Neural progenitor cell (in vitro differentiated cells): ENCODE measurements at places on chromosomes 1 and 21.

- DNase-seq = no peak
These were observed 9.1 kb downstream of the LGALS8 start for GRCh38 chr1:236532850-236533249.

GRCh38 chr1:176241385-176242015, 34.4 kb upstream of the COP1 start:
- DNase-seq = no peak

GRCh38 chr21:45816794-45817193, 164.8 kb upstream of the COL6A1 start:
- no peak for DNase-seq

- DNase-seq = no peak
These were observed 34.4 kb upstream of the LRRC7 start for GRCh38 chr1:69533343-69533742.

- DNase-seq = no peak
These were observed 23.5 kb downstream of the PHGDH start for GRCh38 chr1:119735217-119735616.

DNA sequence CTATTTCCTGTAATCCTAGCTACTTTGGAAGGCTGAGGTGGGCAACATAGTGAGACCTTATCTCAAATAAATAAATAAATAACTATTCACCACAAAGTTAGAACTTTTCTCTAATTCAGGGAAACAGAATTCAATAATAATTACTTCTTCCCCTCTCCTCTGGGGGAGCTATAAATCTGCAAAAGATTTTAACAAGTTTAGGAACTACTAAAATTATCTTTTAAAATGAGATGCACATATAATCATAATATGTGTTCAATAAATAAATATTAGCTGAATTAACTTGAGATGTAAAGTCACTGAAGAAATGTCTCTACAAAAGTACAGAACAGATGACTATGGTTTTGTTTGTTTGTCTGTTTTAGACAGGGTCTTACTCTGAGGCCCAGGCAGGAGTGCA, 14.1 kb downstream of the WDR47 start:
- DNase-seq = no peak

DNA sequence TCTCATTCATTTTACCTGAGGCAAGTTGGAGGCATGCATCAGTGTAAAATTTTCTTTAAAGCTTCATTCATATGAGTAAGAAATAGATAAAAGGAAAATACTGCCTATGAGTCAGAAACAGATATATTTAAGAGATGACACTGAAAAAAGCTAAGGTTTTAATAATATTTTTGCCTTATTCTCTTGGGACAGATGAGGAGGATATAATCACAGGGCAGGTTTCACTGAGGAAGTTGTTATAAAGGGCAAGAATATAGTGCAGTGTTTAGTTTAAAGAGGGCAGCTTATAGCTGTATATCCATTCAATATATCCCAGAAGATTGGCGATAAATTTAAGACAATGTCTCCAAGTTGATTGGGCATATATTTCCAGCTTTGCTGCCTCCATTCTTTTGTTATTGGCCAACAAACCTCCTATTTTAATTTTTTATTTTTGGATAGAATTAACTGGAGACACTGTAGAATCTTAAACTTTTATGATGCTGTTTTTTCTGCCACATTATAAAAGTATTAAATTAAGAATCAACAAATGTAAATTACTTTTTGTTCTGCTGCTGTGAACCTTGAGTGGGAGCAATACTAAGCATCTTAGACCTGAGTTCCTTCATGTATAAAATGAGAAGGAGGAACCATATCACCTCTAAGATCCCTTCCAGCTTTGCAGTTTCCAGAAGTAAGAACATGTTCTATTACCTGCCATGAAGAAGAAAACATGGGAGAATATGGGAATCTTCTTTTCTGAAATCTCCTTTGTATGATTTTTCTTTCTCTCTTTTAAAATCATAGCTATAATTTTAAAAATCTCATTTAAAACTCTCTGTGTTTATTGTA, 171.6 kb downstream of the S1PR1 start:
- no peak for DNase-seq

DNA sequence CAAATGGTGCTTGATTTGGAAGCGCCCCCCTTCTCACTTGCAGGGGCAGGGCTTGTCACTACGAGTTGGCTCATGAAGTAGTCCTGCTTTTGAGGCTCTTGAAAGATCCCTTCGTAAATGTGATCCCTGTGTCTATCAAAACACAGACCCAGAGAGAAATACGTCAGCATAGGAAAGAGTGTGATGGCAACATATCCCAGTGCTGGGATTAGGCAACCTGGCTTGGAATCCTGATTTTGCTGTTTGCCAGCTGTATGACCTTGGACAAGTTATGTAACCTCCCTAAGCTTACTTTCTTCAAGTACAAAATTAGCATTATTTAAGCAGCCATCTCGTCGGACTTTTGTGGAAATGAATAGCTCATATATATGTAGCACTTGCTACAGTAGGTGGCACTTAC, 228.4 kb downstream of the ATG4C start:
- no peak for DNase-seq

DNA sequence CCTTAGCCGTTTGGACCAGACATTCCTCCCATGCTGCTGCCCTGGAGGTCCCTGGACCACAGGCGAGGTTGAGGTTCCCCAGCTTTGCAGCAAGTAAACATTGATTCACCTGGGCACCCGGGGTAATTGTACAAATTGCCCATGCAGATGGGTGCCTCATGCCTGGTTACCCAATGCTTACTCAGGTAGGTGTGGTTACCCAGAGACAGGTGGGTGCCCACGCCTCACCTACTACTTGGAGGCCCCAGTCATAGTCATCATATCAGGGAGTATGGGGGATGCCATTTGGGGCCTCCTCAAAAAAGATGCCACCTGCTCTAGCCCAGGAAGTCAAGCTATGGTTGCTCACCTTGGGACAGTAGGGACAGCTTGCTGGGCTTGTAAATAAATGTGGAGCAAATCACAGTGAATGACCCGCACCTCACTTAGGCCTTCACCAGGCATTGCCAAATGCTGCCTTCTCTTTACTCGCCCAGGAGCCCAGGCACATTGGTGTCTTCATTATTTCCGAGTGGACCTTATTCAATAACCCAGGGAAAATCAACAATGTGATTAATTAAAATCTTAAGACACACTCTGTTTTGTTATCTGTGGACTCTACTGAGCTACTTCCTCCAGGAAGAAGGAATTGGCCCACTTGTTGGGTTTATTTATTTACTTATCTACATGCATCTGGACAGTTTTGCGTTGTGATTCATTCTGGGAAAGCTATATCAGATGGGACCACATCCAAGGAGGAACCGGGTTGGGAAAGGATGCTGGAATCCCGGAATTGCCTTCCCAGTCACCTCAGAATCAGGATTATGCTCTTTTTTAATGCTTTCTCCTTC, 35.6 kb upstream of the GRHL3 start:
- no peak for DNase-seq

DNA sequence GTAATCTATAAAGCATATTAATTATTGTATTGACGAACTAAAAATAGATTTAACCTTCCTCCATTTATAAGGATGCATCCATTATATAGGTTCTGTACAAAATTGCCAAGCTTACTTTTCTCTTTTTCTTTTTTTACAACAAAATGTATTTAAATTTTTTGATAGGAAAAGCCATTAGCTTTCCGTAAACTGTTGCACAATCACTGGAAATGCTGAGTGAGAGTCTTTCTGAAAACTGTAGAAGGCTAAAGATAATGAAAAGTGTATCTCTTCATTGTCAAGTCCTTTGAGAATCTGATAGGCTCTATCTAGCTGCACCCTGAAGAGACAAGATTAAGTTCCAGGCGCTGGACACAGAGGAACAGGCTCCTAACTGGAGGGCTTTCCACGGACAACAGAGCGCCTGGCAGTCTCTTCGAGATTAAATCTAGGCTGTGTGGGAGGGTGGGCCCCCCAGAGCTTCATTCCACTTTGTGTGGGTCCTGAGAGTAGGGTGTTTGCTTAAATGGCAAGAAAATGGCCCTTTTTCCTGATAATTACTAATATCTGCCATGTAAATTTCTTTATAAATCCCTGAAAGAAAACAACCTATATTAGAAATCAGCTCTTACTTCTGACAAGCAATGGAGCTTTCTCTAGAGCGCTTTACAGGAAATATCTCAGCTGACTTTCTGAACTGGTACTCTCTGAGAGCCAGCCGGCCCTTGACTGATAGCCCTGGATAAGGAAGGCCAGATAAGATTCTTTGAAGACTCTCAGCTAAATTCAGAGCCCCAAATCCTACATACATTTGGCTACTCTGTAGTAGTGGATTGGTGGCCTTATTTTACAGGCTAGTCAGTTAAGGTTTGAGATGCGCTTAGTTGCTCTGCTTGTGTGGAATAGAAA, 108.3 kb downstream of the FMN2 start:
- no peak for DNase-seq

DNA sequence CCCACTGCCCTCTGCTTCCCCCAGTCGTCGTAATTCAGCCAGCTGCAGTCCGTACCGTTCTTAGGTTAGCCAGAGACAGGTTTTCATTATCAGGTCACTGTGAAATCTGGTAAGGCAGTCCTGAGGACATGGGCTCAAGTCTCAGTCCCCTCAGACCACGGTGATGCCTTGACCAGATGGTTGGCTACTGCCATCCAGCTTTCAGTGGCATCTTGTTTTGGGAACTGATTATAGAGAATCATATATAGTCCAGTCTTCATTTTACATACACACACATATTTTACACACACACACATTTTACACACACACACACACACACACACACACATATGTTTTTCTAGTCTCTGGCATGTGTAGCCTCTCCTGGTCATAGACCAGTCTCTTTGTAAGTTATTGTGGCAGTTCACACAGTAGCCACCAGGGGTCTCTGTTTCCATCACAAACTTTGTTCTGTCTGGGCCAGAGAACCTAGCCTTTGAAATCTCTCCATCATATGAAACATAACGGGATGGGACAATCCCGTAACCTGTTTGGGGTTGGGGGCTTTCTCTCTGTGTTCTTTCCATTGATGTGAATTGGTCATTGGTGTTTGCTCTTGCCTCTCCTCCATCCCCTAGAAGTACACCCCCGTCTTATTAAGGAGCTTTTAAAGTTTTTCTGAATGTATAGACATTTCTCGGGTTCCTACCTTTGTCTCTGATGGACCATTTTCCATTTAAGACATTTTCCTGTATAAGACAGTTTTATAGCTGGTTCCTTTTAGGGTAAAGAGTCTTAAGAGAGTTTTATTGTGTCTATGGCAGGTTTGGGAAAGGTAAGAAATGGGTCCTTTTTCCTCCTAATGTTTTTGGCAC, 8.4 kb upstream of the IKBKE start:
- peak; percentile 78 for DNase-seq

GRCh38 chr1:94055459-94056122, 65.4 kb downstream of the ABCA4 start:
- no peak for DNase-seq

DNA sequence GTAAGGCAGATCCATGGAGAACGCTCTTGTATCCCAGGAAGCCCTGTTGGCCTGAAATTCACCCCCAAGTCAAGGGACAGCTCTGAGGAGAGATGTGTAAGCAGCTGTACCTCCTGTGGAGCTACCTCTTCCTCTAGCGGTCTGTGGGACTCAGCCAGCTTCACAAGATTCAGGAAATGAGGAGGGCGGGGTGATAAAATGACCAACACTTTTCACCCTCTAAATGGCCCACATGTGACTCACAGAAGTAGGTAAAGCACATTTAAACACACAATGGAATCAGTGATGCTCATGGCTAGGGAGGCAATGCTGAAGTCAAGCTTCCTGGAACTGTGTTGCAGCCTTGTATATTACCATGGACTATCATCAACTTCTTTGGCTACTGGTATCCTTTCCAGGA, at the start of gene SH2D1B:
TSS of gene SH2D1B (minus strand) at position 135 of the 400 bp plus-strand sequence. CDS start at position 15, 120 bp downstream.
- no peak for DNase-seq

DNA sequence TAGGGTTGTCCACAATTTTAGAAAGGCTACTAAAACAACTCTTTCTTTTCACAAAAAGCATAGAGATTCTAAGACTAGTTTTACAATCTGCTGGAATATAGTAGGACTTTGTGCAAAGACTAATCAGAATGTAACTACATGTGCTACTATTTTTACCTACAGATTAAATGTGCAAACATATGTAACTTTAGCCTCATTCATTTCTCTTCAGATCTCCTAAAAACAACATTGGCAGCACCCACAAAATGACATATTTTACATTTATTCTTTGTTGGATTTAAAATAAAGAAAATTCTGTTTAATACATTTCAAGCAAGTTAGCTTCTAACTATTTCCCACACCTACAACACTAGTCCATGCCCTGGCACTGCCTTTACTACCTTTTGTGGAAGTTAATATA, 292.2 kb downstream of the AKT3 start:
- DNase-seq = no peak

DNA sequence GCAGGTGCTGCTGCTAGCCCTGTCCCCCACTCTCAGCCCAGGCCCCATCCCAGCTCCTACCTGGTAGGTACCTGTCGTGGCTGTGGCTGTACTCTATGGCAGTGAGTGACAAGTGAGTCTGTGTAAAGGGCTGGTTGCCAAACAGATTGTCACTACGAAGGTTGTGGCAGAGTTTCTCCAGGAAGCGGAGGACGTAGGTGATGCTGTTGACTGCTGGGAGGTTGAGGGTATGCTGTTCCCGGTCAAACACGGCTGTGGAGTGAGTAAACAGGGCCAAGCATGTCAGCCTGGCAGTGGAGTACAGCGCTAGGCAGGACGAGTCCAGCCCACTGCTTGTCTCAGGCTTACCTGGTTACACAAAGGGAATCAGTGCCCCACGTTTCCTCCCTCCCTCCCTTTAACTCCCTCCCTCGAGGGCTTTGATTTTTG, 24.8 kb upstream of the SLFNL1 start:
- DNase-seq = no peak

DNA sequence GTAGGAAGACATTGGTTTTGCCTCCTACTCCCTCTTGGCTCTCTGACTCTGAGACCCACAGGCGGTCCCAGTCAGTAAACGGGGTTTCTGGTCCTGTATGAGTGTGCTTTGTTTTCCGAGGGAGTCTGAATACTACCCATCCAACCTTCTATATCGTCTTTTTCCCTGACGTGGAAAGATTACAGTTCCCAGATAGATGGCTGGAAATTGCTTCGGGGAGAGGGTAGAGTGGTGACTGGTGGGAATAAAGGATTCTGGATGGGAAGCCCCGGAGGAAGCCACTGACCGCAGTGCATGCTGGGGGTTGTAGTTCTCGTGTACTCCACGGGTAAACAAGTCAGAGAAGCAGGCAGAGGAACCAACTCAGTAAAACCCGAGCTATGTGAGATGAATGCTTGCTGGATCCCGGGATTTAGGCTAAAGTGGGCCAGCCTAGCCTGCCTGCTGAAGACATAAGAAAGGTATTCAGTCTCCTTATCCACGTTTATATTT, 66.2 kb upstream of the IRF2BP2 start:
- peak; percentile 82 for DNase-seq

GRCh38 chr1:82849460-82849859, 1048.7 kb downstream of the ADGRL2 start:
- DNase-seq = no peak

- no peak for DNase-seq
These were observed 557.2 kb upstream of the BEND5 start for GRCh38 chr1:49333906-49334305.

GRCh38 chr1:20719261-20719660, 1.5 kb upstream of the KIF17 start:
- DNase-seq = no peak

GRCh38 chr1:57916041-57916440, 492.2 kb upstream of the DAB1 start:
- no peak for DNase-seq
